Occipital lobe (tissue), 3 donors: ENCODE measurements at places on chromosomes 5 and 9. TPM values are rescaled to one million over a fixed set of nuclear protein-coding genes. Genes with fewer than 3 reads are reported as not detected.

DNA sequence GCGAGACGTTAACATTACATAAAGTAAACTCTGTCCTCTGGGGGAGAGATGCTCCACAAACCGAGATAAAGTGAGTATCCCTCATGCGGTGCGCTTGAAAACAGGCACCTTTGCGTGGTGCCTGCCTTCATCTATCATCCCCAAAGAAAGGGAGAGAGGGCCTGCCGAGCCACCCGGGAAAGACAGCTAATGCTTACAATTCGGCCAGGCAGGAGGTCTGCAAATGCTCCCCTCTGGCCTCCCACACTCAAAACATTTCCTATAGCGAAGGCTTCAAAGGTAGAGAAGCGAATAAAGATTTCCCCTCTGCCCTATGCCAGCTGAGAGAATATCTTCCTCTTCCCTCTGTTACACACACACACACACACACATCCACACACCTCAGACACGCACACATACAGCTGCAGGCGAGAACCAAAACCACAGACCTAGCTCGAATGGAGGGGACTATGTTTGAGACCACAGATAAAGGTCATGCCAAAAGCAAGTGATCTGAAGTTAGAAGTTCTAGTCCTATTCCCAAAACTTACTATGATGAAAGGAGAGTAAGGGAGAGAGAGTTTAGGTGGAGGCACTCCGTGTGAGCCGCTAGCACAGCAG lies 132.8 kb downstream of the CRB2 start:
- DNase-seq: no peak

DNA sequence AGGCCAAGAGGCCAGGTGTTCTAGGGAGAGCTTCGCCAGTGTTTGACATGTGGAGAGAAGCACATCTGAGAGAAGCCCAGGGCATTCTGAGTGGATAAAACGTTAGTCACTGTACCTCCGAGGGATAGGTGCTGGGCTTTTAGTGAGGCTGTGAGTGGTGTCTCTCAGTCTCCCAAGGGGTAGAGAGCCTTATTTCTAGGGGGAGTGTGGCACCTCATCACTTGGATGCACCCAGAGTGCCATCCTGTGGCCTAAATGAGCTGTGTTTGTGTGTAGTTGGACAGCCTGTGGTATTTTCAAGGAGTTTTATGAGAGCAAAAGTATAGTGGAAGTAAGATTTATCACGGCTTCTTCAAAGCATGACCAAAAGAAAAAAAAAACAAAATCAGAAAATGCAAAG lies 1046.9 kb upstream of the WWC1 start:
- no peak for DNase-seq

DNA sequence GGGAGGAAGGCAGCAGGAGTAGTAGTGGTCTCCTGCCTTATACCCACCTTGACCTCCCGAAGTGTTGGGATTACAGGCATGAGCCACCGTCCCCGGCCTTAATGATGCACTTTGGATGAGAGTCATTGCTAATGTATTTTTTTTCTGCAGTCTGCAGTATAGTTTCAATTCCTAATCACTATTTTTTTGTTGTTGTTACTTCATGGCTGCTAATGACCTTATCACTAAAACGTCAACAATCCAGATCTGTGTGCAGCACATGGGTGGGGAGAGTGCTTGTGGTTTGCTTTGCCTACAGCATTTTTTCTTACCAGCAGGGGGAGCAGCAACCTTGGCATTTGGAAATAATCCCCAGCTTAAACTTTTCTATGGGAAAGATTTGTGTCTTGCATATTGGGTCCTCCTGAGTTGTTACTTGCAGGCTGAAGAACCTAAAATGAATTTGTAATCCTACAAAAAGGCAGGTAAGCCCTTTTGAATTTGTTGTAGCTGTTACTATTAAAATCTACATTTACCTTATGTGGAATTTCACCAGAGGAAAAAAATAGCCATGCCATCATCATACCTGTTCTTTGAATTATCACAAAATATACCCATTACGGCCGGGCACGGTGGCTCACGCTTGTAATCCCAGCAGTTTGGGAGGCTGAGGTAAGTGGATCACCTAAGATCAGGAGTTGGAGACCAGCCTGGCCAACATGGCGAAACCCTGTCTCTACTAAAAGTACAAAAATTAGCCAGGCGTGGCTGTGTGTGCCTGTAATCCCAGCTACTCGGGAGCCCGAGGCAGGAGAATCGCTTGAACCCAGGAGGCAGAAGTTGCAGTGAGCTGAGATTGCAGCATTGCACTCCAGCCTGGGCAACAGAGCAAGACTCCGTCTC lies 6.3 kb upstream of the MED7 start:
- DNase-seq: peak; percentile 42

GRCh38 chr9:114117996-114118830 lies 19.1 kb upstream of the KIF12 start:
- DNase-seq: no peak

- no peak for DNase-seq
Measured at GRCh38 chr5:61159070-61159469, 3.2 kb downstream of the SMIM15 start.

DNA sequence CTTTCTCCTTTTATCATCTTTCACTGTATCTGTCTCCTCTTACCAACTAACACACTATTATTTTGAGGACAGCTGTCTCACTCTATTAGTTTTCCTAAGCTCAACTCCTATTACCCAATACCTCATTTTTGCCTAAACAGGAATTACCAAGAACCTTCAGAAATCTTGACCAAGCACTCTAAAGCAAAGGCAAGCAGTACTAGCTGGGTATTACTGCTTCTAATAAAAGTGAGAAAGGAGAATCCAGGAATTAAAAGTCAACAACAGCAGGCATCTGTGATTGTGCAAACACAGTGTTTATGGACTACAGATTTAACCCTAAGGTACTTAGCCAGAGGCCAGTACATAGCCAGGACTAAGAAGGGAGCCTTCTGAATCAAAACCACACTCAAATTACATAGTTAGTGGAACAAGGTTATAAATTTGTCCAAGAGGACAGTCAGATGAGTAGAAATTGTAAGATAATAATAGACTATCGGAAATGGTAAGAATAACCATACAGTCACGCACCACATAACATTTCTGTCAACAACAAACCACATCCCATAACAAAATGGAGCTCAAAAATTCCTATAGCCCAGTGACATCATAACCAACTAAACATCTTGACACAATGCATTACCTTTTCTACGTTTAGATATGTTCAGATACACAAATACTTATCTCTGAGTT lies 8.3 kb downstream of the RFX3 start:
- DNase-seq: no peak

- DNase-seq: no peak
Measured at GRCh38 chr5:77172713-77173328, 37.7 kb upstream of the PDE8B start.

GRCh38 chr5:173963867-173964441 lies 25.0 kb upstream of the C5orf47 start:
- no peak for DNase-seq

DNA sequence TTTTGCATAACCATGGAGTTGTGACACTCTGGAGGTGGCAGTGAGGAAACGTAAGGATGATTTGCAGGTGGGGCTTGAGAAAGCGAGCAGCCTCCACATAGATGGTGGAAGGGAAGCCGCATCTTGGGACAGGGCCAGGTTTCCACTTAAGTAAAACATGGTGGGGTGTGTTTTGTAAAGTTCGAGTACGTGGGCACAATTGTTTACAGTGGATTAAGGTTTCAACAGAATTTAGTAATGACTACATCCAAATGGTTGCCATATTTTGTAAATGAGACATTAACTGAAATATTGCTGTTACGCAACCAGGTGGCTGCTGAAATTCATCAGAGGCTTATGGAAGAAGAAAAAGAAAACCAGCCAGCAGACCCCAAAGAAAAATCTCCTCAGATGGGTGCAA lies 85.4 kb upstream of the IL7R start:
- DNase-seq: no peak

PCSK1 gene
- 1.6 TPM for total RNA-seq

FRMPD1 gene
- total RNA-seq: 0.62 TPM

CCDC192 gene
- total RNA-seq: not detected

HTR4 gene
- total RNA-seq: 0.16 TPM
